Astrocyte (in vitro differentiated cells and primary cell): ENCODE measurements at places on chromosomes 16 and 17. TPM values are rescaled to one million over a fixed set of nuclear protein-coding genes. Genes with fewer than 3 reads are reported as not detected.

GRCh38 chr17:73742948-73743381 lies 98.7 kb upstream of the SDK2 start:
- no peaks in the 10 kb centered on the region for H3K4me1 ChIP-seq
- no peak for DNase-seq
- peaks cover 2% of the 10 kb centered on the region for H3K27me3 ChIP-seq
- H3K27ac ChIP-seq, result no peak overlapping the region
- no peak overlapping the region for H3K4me3 ChIP-seq

DNA sequence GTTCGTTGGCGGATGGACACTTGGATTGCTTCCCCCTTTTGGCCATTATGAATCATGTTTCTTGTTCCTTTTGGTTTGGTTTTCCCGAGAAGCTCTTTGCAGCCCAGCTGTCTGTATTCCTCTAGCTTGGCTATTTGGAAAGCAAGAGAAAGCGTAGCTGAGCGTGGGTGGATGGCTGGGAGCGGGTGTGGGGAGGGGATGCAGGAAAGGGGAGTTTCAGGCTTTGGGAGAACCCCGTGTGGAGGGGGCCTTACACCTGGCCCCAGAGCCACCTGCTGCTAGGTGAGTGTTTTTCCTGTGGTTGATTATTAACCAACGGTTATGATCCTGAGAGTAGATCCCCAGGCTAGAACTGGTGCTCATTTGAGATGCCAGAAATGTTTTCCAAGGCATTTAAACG lies 103.7 kb downstream of the RAP1GAP2 start:
- no peak overlapping the region for H3K4me3 ChIP-seq
- no peak for DNase-seq
- H3K27me3 ChIP-seq, result peaks cover 3% of the 10 kb centered on the region

DNA sequence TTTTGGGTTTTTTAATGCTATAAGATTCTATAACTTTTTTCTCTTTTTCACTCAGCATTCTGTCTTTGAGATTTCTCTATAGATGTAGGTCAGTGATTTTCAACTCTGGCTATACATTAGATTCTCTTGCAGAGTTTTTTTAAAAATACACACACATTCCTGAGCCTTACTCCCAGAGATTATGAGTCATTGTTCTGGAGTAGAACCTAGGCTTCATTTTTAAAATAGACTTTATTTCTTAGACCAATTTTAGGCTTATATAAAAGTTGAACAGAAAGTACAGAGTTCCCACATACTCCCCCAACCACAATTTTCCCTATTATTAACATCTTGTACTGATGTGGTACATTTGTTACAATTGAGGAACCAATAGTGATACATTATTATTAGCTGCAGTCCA lies 63.3 kb downstream of the CYB561 start:
- peaks cover 12% of the 10 kb centered on the region for H3K4me1 ChIP-seq
- H3K27ac ChIP-seq, result no peak overlapping the region
- H3K27me3 ChIP-seq, result no peaks in the 10 kb centered on the region
- peak; percentile 39 for DNase-seq
- peaks cover 6% of the 10 kb centered on the region for H3K36me3 ChIP-seq

Gene TBC1D28
- not detected in 2 replicates for total RNA-seq

DNA sequence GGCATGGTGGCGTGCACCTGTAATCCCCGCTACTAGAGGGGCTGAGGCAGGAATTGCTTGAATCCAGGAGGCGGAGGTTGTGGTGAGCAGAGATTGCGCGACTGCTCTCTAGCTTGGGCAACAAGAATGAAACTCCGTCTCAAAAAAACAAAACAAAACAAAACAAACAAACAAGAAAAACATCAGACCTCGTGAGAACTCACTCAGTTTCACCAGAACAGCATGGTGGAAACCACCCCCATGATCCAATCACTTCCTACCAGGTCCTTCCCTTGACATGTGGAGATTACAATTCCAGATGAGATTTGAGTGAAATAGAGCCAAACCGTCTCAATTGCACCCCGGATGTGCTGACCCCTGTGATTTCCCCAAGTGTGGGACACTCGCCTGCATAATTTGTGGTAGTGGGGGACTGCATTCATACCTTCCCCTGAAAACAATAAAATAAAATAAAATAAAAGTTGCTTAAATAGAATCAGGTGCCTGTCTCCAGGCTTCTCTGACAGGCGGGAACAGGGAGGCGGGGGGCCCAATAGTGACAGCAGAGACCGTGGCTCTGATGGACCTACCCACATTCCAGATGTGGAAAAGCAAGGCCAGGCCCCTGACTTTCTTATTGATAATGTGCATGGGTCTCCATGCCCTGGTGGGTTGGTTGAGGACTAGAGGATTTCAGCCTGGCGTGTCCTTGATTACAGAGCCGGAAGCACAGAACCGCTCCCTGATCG lies 13.1 kb downstream of the ZSCAN10 start:
- DNase-seq, result no peak
- no peak overlapping the region for H3K4me3 ChIP-seq
- H3K27me3 ChIP-seq, result peaks cover 3% of the 10 kb centered on the region
- H3K4me1 ChIP-seq, result no peaks in the 10 kb centered on the region
